Suppressor macrophage (primary cell): ENCODE measurements at places on chromosomes 3 and 15.

DNA sequence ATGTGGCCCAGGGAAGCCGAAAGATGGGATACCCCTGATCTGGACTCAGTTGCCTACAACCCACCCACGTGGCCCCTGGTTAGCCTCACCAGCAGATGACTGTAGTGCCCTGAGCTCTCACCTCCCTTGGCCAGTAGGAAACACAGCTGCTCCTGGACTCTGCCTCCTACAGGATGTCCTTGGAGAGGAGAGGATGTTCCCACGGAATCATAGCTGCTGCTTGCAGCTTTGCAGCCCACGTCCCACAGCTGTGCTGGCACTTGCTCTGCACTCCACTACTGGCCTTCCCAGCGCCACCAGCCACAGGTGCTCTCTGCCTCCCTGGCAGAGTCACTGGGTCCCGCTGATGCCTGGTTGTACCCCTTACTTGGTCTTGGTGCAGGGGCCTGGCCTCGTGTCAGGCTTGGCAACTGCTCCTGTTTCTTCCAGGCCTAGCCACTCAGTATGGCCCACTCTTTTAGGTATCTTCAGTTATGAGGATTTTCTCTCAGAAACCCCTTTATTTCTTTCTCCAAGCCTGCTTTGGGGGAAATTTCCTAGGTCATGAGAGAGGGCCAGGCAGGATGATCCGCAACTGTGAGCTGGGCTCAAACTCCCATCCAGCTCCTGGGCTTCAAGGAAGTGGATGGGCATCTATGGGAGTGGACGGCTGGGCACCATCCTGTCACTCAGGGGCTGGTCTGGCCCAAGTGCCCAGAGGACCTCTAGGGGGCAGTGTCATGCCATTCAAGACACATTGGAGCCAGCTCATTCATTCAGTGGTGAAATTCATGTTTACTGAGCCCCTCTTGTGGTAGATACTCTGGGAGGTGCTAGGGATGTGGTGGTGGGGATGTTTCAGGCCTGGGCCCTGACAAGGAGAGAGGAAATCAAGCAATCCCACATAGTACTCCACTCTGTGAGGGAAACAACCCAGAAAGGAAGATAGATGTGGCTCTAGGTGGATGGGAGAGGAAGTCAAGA is 16.2 kb upstream of the VILL start:
- DNase-seq = peak; percentile 80

DNA sequence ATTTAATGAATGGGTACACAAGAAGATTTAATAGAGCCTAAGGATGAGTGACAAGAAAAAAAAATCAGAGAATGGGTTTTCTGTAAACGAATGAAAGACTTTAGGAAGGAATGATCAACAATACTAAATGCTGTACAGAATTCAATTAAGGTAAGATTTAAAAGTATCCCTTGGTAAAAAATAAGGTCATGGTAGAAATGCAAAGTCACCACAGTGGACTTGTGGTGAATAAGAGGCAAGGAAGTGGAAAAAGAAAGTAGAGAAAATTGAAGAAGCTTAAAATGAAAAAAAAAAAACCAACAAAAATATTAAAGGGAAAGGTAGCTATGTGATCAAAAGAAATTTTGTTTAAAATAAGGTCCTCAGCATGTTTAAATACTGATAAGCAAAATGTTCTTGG is 82.4 kb downstream of the PLSCR2 start:
- DNase-seq = no peak

DNA sequence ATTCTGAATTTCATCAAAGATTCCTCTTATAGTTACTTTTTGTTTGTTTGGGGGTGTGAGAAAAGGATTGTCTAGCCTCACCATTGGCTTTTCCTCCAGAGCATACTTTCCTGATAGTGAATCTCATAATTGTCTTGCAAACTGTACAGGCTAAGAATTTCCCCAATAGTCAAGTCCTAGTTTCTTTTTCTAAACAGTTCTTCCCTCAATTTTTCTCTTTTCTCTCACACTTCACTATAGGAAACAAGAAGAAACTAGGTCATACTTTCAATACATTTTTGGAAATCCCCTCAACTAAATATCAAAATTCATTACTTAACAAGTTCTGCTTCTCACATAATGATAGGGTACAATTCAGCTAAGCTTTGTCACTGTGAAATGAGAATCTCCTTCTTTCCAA is 241.9 kb downstream of the IL20RB start:
- DNase-seq = no peak

DNA sequence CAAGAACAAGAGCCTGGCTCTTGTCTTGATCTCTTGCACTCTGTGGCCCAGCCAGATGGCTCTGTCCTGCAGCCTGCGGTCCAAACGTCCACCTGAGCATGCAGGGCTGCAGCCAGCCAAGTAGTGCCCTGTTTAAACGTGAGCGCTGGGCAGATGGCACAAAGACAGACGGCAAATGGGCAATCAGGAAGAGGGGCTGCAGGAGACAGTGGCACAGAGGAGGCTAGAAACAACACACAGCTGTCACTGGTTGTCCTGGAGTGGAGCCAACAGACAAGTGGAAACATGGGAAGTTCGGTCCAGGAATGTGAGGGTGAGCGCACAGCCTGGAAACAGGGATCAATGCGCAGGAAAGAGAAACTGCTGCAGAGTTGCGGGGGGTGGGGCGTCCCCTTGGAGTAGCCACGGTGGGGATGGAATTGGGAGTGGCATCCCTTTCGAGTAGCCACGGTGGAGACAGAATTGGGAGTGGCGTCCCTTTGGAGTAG is 10.7 kb upstream of the ZXDC start:
- no peak for DNase-seq

- no peak for DNase-seq
These were observed 74.9 kb downstream of the NTRK3 start for GRCh38 chr15:88181613-88182012.

DNA sequence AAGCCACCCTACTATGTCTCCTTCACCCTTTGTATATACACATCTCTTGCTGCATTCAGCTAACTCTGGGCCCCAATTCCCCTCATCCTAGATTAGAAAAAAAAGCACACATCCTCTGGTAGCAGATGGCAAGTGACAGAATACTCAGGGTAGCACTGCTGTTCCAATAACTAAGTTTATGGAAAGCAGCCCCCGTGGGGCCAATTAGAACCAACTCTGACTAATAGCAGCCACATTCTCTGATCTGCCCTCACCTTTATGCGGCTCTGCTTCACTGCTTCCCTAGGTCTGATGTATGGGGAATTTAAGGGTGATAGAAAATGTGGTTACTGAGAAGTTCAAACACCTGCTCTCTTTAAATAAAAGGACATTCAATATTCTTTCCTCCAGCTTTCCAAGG is 74.9 kb upstream of the SETMAR start:
- DNase-seq = no peak

GRCh38 chr15:77975332-77976094 is 102.0 kb downstream of the TBC1D2B start:
- no peak for DNase-seq

DNA sequence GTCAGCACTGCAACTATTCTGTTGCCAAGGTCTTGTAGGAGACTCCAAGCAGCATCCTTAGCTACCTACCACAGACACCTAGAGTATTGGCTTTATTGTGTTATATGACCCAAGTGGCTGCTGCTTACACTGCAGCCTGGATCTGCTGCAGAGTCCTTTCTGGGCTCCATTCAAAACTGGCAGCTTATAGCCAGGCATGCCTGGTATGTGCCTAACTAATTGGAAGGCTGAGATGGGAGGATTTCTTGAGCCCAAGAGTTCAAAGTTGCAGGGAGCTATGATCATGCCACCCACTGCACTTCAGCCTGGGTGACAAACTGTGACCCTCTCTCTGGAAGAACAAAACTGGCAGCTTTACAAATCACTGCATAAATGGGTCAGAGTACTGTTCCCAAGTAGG is 8.6 kb downstream of the NDUFB4 start:
- DNase-seq = no peak

DNA sequence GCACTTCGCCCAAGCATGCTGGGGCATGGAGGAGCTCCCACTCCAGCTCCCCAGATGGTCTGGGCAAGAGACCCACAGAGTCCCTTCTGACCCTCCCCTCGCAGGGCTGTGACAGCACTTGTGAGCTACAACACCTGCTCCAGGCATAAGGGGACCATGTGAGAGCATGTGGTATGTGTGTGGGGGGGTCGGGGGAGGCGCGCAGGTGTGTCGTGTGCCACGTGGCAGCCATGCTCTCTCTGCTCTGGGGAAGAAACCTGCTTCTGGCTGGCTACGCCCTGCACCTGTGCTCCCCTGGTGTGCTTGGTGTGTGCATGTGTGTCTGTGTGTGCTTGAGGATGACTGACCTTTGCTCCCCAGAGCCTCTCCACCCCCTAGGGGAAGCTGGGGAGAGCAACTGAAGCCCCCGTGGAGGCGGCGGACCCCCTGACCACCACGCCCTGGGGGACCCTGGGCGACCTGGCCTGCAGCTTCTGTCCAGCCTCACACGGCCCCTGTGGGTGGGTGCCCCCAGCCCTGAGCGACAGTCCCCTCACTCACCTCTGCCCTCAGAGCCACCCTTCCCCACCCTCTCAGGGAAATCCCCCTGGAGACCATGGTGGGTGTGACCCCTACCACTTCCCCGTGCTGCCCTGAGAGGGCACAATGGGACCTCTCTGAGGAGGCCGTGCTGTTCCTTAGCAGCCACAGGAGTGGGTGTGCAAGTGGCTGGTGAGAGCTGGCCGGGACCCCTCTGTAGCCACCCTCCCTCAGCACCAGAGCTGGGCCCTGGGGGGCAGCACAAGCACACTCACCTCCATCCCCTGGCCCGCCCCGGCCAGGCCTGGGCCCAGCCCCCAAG is 16.6 kb upstream of the SEC13 start:
- DNase-seq = no peak

GRCh38 chr3:22582266-22582665 is 620.9 kb upstream of the UBE2E2 start:
- no peak for DNase-seq

- DNase-seq = no peak
These were observed 118.6 kb downstream of the ANO10 start for GRCh38 chr3:43503067-43503728.

GRCh38 chr3:134445636-134446035 is 40.1 kb downstream of the ANAPC13 start:
- DNase-seq = peak; percentile 52

DNA sequence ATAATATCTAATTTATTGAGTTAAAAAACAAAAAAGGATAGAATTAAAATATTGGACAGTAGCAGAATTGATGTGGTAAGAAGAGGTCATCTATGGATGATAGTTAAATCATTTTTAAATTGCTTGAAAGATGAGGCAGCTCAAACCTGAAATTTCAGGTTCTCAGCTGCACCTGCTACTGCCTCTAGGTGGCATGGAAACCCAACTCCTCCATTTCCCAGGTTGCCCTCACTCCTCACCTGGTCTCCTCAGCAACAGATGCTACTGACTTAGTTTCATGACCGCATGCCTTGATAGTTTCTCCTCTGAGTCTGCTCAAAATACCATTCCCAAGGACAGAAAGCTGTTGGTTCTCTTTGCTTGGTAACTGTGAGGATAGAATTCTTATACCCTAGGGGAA is 148.1 kb downstream of the ABHD5 start:
- DNase-seq = no peak

GRCh38 chr3:184261270-184261853 is at the start of gene CAMK2N2:
TSS of gene CAMK2N2 (minus strand) at chr3:184261553. CDS start at chr3:184261285, 268 bp downstream.
- DNase-seq = peak; percentile 58

DNA sequence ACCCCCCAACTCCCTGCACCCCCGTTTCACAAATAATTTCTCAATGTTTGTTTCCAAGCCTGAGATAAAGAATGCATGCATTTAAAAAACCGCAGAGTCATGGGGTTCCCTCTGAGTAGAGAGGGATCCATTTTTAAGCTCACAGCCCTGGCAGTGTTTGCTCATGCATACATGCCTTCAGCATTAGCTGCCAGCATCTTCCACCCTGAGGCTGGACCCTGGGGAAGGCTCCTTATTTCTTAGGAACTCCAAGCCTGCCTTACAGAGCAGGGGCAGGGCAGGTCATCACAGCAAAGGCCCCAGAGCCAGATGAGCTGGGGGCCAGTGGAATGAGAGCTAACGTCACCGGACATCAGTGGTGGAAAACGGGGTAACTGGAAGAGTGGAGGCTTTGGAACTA is 31.3 kb downstream of the TLE3 start:
- DNase-seq = no peak

GRCh38 chr3:149407898-149408297 is 30.4 kb upstream of the TM4SF1 start:
- no peak for DNase-seq

DNA sequence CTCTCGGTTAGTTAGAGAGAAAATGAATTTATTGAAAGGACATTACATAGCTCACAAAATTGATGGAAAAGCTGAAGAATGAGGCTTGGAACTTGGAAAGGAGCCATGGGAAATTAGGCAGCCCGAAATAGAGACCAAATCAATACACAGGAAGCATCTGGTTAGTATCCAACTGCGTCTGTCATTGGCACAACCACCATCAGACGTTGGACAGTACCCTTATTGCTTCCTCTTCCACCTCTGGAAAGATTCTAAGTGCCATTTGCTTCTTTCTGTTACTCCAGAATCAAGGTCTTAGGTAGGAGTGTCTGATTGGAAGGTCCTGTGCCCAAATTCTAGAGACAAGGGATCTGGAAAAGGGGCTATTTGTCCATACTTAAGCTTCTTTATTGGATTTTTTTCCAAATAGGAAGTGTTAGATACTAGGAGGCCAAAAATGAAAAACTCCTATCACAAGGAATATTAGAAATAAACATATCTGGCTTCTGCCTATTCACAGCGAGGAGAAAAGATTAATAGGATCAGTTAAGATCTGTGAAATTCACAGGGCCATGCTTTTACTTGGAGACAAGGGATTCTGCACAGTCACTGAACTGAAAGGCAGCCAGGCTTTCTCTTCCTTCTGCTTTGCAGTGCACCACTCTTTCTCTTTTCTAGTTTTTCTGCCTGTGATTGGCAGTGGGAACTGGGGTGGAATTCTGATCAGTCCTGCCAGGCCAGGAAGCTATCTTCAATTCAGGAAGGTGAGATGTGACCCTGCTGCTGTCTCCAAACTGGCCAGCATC is 10.7 kb upstream of the HACD2 start:
- no peak for DNase-seq

GRCh38 chr3:172506094-172506493 is 17.1 kb downstream of the TNFSF10 start:
- no peak for DNase-seq

DNA sequence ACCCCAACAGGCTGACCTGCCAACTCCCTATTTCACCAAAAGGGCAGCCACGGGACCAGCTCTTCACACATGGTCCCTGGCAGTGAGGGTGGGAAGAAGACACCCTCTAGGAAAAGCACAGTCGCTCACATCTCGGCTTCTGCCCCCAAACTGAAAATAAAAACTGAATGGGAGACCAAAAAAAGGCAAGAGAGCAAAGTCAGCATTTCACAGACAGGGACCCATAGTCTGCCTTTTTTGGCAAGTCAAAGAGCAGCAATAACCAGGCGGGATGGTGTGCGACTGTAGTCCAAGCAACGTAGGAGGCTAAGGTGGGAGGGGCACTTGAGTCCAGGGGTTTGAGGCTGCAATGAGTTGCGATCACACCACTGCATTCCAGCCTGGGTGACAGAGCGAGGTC is 154.1 kb downstream of the ADAMTS17 start:
- DNase-seq = no peak
